Thyroid gland (tissue), 4 donors: ENCODE measurements at places on chromosomes 7 and 10. TPM values are rescaled to one million over a fixed set of nuclear protein-coding genes. Genes with fewer than 3 reads are reported as not detected.

TBXAS1 gene
- 7.3 TPM for total RNA-seq

SORCS1 gene
- 5.8 TPM for total RNA-seq

DNA sequence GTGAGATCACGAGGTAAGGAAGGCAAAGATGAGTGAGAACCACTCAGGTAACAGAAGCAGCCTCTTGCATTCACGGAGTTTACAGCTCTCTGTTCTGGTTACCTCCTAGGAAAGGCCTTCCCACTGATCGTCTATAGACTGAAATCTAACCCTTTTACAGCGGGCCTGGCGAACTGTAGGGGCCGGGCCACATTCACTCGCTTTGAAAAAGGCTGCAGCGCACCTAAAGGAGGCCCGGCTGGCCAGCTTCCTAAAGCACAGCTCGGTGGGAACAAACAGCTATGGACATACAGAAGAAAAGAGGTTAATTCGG, 565 bp downstream of the ATP5MK start:
- peaks cover 20% of the 10 kb centered on the region for H3K4me1 ChIP-seq
- H3K36me3 ChIP-seq: peaks cover 11% of the 10 kb centered on the region
- peak overlapping the region; percentile 51 for H3K4me3 ChIP-seq
- H3K27ac ChIP-seq: peak overlapping the region; percentile 73

- no peaks in the 10 kb centered on the region for H3K4me1 ChIP-seq
- no peak overlapping the region for H3K27ac ChIP-seq
- H3K36me3 ChIP-seq: no peaks in the 10 kb centered on the region
- no peaks in the 10 kb centered on the region for H3K27me3 ChIP-seq
- DNase-seq: no peak
Measured at GRCh38 chr7:85882335-85882734, 695.5 kb upstream of the SEMA3D start.

DNA sequence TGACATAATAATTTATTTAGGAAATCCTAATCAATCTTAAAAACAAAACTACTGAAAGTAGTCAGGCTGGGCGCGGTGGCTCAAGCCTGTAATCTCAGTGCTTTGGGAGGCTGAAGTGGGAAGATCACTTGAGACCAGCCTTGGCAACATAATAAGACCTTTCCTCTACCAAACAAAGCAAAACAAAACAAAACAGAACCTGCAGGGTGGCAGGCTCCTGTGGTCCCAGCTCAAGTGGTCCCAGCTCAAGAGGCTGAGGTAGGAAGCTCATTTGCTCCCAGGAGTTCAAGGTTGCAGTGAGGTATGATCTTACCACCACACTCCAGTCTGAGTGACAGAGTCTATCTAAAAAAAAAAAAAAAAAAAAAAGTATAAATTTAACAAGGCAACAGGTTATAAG, 748.0 kb downstream of the CNTNAP2 start:
- H3K4me3 ChIP-seq: no peak overlapping the region
- no peak overlapping the region for H3K27ac ChIP-seq
- H3K4me1 ChIP-seq: no peaks in the 10 kb centered on the region
- no peak for DNase-seq

GRCh38 chr7:93821463-93821862, 69.1 kb downstream of the TFPI2 start:
- no peak overlapping the region for H3K4me3 ChIP-seq
- no peak overlapping the region for H3K27ac ChIP-seq
- H3K27me3 ChIP-seq: no peaks in the 10 kb centered on the region
- no peak for DNase-seq

GRCh38 chr10:91220954-91221675, 652 bp downstream of the PCGF5 start:
- peak overlapping the region; percentile 95 for H3K27ac ChIP-seq
- no peaks in the 10 kb centered on the region for H3K27me3 ChIP-seq
- H3K4me1 ChIP-seq: peaks cover 11% of the 10 kb centered on the region
- H3K4me3 ChIP-seq: peak overlapping the region; percentile 95
- H3K36me3 ChIP-seq: no peaks in the 10 kb centered on the region

- H3K36me3 ChIP-seq: no peaks in the 10 kb centered on the region
- DNase-seq: no peak
- no peak overlapping the region for H3K27ac ChIP-seq
- peaks cover 8% of the 10 kb centered on the region for H3K4me1 ChIP-seq
Measured at GRCh38 chr7:143429770-143430698, 13.2 kb upstream of the TAS2R60 start.

- no peak overlapping the region for H3K27ac ChIP-seq
- H3K4me3 ChIP-seq: no peak overlapping the region
- H3K36me3 ChIP-seq: no peaks in the 10 kb centered on the region
- DNase-seq: no peak
Measured at GRCh38 chr7:159091480-159092475, 52.9 kb downstream of the VIPR2 start.

- H3K27ac ChIP-seq: no peak overlapping the region
- H3K4me3 ChIP-seq: no peak overlapping the region
- no peaks in the 10 kb centered on the region for H3K4me1 ChIP-seq
- H3K36me3 ChIP-seq: no peaks in the 10 kb centered on the region
- no peak for DNase-seq
- H3K27me3 ChIP-seq: no peaks in the 10 kb centered on the region
Measured at GRCh38 chr7:34130558-34131295, 225.4 kb downstream of the BMPER start.

- H3K36me3 ChIP-seq: no peaks in the 10 kb centered on the region
- no peak overlapping the region for H3K4me3 ChIP-seq
- no peaks in the 10 kb centered on the region for H3K27me3 ChIP-seq
- no peaks in the 10 kb centered on the region for H3K4me1 ChIP-seq
- DNase-seq: peak; percentile 0
Measured at GRCh38 chr10:132140167-132140925, 46.4 kb upstream of the DPYSL4 start.
